NCI-H1417 (cell line): ENCODE measurements at places on chromosomes 6 and 20.

DNA sequence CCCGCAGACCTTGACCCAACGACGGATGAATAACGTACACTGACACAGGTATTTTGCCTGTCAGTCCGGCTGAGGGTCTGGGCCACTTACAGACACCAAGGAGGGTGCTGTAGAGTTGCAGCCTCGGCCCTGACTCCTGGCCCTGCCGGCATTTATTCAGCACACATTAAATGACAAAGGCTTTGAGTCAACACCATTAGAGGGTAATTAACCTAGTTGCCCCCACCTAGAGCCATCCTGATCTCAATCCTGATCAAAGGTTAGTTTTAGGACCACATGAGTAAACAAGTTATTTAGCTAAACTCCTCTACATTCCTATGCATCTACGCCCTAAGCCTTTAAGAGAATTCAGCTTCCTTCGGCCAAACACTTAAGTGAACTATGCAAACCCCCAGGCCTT is 11.9 kb upstream of the PM20D2 start:
- DNase-seq, result no peak

DNA sequence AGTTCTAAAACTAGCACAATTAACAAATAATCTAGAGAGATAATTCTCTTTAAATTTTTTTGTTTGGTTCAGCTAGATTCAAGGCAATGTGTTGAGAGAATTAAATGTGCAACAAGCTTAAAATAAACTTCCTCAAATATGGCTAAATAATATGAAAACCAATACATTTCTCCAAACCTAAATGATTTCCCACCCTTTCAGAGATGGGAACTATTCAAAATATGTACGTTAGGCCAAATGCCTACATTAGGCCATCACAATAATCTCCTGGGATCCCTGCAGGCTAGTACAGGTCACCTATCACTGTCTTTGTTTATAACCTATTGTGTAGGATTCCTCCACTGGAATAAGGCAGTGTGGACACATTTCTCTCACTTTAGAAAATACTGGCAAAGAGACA is 1.7 kb downstream of the FAXC start:
- no peak for DNase-seq

DNA sequence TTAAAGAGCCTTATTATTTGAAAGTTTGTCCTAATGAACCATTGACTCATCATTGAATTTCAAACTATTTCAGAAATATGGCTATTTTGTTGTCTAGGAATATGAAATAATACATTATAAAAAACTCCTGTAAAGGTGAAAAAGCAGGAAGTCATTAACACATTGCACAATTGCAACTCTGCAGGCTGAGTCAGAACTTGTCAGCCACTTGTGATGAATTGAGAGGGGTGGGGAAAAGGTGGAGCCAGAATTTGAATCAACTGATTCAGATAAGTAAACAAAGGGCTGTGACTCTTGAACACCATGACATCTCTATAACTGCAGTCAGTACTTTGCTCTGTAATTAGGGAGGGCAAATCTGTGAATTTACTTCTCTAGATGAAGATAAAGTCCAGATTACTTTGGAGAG is 6.0 kb downstream of the C6orf141 start:
- peak; percentile 5 for DNase-seq

DNA sequence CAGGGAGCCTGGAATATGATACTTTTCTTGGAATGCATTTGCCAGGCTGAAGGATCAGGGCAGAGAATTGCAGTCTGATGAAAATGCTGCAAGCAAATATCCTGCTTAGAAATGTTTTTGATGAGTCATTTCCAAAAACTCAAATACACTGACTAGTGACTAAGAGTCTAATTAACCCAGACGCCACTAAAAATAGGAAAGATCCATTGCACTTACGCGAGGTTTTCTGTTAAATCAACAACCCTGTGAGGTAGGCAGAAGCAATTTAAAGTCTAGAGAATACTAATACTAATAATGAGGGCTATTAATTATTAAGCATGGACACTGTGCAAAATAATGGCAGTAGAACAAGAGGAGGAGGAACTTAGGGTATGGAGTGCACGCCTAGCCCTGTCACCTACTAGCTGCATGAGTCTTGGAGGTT is 130.1 kb upstream of the DOK5 start:
- no peak for DNase-seq

DNA sequence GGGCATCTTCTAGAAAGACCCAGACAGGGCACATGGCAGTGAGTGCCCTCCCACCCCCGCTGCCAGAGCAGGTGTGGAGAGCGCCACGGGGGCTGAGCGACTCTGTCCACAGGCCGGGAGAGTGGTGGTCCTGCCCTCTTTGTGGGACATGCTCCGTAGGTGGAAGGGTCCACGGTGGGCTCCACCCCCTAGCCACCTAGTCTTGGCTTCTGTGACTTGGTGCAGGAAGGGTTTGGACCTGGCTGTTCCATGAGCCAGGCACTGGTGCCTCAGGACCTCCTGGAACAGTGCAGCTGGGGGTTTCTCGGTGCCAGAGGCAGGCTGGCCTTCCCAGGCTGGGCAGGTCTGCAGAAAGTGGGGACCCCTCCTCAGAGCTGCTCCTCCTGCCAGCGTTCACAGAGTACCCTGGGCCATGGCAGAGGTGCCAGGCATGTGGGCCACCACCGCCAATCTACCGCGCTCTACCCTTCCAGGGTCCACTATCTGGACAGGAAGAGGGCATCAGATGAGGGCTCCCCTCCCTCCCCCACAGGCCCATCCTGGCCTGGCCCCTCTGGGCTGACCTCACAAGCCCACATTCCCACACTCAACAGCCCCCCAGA is 23.0 kb downstream of the SLCO4A1 start:
- no peak for DNase-seq

GRCh38 chr6:3819161-3820110 is 29.7 kb upstream of the FAM50B start:
- no peak for DNase-seq

GRCh38 chr20:53748176-53748575 is 154.5 kb upstream of the ZNF217 start:
- DNase-seq, result no peak

GRCh38 chr20:63471981-63472831 is at the start of gene KCNQ2:
KCNQ2 (minus strand) TSS chr20:63472655; CDS start chr20:63472463, 192 bp downstream.
- DNase-seq, result peak; percentile 73

GRCh38 chr6:100084991-100085364 is 91.0 kb upstream of the MCHR2 start:
- DNase-seq, result no peak

DNA sequence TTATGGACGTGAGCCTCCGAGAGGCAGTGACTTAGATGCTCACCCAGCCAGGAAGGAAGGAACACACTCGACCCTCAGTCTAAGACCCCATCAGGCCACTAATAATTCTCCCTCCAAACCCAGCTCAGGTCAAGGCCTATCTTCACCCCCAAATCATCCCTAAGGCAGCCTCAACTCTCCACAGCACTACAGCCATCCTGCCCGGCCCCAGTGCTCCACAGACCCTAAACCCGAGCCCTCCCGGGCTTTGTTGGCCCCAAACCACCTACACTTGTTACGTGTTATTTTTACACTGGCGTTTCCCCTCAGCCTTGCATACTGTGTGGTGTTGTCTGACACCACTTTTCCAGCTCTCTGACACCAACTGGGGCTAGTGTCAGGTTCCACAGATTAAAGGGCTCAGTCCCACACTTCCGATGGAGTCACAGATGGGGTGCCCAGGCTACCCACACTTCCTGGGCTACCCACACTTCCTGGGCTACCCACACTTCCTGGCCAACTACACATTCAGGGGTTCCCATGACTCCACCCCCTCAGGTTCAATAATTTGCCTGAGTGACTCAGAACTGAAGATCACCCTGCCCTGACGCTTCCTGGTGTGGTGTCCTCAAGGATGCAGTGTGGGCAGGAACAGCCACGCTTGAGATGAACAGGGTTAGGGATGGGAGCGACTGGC is 25.3 kb downstream of the RBCK1 start:
- no peak for DNase-seq
